ENCODE measurements at places on chromosomes 4 and X.

DNA sequence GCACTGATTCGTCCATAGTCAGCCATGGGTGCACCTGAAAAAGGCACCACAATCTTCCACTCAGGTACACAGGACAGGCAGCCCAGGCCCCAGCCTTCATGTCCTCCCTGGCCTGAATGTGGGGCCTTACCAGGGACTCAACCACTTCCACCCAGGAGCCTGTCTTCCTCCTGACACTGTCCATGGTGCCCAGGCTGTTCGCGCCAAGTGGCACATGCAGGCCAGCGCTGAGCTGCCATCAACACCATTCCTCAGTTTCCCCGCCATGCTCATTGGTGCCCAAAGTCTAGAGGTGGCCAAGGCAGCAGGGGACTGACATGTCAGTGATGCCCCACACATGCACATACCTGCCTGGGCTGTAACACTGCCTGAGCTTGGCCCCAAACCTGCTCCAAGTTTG is 322.2 kb upstream of the POU3F4 start:
- no peak for DNase-seq

GRCh38 chrX:119682019-119682989 is 10.7 kb downstream of the SEPTIN6 start:
- no peak for DNase-seq

- DNase-seq, result no peak
Measured at GRCh38 chr4:153603258-153603657, 80.8 kb upstream of the TLR2 start.

DNA sequence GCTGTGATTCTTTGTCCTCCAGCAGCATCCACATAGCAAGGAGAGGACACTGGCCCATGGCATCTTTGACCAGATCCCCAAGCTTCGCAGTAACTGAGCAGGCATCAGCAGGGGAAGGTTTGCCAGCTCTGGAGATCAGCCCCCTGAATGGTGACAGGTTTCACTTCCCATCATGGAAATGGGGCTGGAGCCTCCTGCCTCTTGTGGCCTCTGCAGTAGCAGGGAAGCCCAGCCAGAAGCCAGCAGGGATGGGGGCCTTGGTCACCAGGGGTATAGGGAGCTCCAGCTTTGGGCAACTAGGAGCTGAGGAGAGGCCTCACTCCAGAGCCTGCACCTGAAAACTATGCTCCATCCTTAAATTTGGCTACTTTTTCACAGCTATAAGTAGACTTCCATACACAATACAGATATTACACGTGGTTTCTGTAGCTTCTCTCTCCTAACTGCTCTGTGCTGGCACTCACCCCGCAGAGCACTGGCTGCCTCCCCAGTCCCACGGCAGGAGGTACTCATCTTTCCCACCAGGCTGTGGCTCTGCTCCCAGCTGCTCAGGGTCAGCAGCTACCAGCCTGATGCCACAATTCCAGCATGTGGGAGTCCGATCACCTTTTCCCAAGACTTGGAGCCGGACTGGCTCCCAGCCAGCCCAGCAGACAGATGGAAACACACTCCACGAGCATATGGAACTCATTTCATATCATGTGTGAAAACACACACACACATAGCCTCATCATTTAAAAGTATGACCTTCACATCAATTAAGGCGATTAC is 2.8 kb downstream of the TMEM271 start:
- no peak for DNase-seq

DNA sequence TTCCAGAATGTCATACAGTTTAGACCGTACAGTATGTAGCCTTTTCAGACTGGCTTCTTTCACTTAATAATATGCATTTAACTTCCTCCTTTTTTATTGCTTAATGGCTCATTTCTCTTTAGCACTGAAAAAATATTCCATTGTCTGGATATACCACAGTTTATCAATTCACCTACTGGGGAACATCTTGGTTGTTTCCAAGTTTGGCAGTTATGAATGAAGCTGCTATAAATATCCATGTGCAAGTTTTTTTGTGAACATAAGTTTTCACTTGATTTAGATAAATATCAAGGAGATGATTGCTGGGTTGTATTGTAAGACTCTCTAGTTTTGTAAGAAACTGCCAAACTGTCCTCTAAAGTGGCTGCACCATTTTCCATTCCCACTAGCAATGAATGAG is 375.5 kb downstream of the PCDH18 start:
- no peak for DNase-seq

- DNase-seq, result no peak
Measured at GRCh38 chr4:138588501-138588900, 346.4 kb upstream of the SLC7A11 start.

DNA sequence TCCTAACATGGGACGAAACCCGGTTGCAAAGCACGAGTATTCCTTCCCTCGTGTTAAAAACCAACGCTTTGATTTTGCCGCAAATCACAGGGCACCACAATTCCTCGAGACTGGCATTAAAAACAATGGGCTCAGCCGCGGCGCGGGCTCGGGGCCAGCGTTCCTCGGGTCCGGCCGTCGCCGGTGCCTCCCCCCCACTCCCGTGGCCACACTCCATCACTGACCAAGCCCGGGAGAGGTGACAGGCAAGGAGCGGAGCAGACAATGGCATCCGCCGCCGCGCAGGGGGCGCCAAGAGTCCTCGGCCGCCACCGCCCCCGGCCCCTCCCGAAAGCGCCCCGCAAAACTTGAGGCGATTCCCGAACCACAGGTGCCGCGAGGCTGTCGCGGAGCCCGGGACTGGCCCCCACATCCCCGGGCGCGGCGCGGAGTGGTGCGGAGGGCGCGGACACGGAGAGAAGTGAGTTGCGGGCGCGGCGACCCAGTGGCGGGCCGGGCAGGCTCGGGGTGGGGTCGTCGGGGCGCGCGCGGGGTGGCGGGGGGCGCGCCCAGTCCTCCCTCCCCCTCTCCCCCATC is 445 bp downstream of the AP1S2 start:
- DNase-seq, result peak; percentile 50

GRCh38 chr4:10715696-10716095 is 31.1 kb upstream of the CLNK start:
- peak; percentile 35 for DNase-seq

DNA sequence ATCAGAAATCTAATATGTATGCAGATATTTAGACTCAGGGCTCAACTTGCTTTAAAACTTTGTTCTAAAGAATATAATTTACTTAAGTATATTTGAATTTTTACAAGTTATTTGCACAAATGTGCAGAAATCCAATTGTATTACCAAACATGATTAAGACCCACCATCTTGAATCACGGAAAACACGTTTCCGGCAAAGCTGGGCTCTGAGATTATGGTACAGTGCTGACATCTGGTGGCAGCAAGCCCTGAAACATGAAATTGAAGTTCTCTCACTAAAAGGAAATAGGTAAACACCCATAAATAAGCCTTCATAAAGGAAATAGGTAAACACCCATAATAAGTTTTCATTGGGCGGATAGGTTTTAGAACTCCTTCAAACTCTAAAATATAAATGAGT is 98.3 kb upstream of the MAOA start:
- DNase-seq, result peak; percentile 40

GRCh38 chr4:110730318-110730717 is 107.4 kb upstream of the PITX2 start:
- no peak for DNase-seq

DNA sequence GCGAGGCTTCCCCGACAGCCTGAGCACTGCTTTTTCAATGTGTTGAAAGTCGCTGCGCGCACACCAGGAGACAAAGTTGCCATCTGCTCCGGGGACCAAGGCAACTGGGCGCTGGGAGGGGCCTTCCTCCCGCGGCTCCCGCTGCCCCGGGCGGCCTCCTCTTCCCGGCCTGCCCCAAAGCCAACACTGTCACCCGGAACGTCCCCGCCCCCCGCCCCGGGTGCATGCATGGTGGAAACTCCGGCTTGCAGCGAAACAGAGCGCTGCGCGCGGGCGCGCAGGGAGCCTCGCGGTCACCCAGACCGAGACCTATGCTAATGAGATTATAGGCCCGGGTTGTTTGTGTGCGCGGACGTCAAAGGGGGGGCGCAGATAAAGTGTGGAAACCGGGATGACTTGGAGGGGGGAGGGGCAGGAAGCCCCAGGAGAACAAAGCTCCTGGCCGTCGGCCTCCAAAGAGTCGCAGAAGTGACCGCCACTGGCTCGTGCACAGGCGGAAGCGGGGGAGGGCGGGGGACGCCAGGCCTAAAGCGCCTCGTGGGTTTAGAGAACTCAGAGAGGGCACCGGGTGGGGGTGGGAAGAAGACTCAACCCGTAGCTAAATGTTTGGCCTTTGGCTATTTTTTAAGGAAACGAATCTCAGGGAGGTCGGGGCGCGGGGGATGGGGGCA is 88.8 kb downstream of the BCOR start:
- peak; percentile 56 for DNase-seq

DNA sequence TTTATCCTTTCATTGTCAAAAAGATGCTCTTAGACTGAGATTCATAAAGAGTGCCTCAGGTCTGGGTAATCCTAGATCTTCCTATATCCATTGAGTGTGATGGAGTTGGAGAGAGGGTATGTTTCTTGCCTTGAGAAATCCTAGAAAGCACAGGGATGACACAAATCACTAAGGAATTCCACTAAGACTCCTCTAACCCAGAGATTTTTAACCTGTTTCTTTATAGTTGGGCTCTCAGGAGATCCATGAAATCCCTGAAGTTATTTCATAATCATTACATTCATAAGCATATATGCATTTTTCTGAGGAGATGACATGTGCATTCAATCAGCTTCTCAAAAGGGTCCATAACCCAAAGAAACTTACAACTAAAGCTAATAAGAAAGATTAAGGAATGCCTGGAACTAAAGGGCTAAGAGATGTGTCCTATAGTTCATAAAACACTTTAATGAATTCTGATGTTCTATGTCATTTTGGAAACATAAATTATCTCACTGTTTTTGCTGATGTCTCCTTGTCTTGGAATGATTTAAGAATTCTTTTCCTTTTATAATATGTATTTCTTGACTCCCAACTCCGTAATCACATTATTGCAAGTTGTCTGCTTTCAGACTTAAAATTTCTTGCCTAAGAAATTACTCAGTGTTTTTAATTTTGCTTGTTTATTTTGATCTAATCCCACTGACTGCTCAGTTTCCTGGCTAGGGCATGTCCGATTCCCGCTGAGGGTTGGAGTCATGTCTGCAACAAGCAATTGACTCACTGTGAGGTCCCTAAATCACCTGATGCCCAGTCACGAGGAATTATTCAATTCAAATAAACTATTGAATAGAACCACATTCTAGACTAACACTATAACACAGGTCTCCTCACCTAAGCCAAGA is 2.8 kb upstream of the AMTN start:
- no peak for DNase-seq
